ENCODE measurements at places on chromosomes 3 and 15. TPM values are rescaled to one million over a fixed set of nuclear protein-coding genes. Genes with fewer than 3 reads are reported as not detected.

INKA1 gene
- total RNA-seq: 9.4 TPM

PPP1R14D gene
- total RNA-seq: 1.7 TPM

TICRR gene
- 10.2 TPM for total RNA-seq

ACTRT3 gene
- 3.1 TPM for total RNA-seq

IL12A gene
- total RNA-seq: not detected

SSR3 gene
- total RNA-seq: 127 TPM
